ENCODE measurements at places on chromosomes 11 and 22.

DNA sequence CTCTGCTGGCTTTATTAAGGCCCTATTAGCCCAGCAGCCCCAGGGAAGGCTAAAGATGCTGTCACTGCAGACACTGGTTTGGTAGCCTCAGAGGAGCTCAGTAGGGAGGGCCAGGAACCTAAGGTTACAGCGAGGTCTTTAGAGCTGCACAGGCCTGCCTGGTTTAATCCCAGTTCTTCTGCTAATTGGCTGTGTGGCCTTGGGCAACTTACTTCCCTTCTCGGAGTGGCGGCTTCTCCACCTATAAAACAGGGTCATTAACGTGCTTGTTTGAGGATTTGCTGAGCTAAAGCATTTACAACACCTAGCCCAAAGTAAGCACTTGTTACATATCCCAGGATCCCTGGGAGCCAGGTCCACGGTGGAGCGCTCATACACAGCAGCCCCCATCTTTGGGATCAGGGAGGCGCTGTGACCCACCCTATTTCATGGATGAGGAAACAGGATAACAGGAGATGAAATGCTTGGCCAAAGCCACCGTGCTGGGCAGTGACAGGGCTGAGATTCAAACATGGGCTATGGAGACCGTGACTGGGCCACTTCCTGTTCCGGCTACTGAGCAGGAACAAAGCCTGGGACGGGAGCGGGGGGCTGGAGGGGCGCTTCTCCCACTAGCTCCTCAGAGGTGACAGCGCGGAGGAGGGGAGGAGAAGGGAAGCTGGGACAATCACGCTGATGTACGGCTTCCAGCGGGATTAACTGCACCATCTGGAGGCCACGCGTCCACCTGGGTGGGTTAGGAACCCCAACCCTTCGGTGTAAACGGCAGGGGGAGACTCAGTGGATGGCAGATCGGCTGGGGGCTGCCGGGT is 61.5 kb downstream of the IGLL1 start:
- DNase-seq: no peak

- no peak for DNase-seq
Measured at GRCh38 chr11:133216813-133217212, 315.5 kb downstream of the OPCML start.

DNA sequence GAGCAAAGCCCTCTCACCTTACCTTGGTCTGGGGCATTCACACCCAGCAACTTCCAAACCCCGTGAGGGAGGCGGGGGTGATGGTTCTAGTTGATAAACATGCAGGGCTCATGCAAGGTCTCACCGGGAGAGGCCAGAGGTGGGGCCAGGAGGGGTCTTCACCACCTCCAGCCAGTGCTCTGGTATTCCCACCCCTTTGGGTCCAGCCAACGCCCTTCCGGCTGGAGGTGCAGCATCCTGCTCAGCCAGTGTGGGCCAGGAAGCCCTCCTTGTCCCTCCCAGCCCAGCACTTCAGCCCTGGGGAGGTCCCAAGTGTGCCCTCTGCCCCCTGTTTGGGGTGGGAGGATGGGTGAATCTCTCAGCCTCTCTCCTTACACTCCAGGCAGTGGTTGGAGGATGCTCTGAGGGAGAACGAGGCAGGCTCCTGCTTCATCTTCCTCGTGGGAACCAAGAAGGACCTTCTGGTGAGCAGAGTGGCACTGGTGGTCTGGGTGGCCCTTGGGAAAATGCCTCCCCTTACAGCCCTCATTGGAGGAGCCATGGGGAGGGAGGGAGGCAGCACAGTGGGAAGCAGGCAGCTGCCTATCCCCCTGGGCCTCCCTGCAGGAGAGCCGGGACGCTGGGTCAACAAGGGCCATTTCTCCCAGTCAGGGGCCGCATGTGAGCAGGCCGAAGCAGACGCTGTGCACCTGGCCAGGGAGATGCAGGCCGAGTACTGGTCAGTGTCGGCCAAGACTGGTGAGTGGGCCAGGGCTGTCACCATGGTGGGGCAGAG is 13.4 kb downstream of the RAB36 start:
- no peak for DNase-seq

GRCh38 chr11:87394924-87395323 is 357.2 kb downstream of the TMEM135 start:
- DNase-seq: no peak

GRCh38 chr11:27085605-27086004 is 45.0 kb downstream of the BBOX1 start:
- no peak for DNase-seq

DNA sequence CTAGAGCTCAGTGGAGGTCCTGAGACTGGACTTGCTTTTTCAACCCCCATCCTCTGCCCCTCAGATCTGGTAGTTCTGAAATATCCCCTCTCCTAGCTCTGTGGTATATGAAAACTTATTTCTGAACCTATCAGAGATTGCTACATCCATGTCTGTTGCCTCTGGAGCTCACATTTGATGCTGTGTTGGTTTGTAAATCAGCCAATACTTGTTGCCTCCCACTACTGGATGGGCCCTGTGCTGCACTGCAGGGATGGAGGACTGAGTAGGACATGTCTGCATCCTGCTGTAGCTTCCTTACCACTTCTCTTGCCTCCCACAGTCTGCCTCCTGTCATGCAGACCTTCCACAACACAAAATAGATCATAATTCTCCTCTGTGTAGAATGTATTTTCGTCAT is 5.2 kb downstream of the OLFML1 start:
- DNase-seq: no peak

DNA sequence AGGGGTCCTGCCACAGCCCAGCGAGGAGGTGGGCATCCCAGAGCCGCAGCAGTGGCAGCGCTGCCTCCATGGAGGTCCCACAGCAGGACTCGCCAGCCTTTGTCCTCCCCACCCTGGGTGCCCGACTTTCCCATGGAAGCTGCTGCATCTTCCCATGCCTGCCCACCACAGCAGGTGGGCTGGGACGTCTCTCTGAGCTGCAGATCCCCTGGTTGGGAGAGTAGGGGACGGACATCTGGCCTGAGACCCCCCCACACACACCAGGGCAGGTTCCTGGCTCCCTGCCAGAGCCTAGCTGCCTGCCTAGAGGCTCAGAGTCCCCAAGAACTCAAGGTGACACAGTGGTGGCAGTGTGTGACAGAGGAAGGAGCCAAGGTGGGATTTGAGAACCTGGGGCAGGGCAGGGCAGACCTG is 21.5 kb upstream of the PRR5 start:
- no peak for DNase-seq

DNA sequence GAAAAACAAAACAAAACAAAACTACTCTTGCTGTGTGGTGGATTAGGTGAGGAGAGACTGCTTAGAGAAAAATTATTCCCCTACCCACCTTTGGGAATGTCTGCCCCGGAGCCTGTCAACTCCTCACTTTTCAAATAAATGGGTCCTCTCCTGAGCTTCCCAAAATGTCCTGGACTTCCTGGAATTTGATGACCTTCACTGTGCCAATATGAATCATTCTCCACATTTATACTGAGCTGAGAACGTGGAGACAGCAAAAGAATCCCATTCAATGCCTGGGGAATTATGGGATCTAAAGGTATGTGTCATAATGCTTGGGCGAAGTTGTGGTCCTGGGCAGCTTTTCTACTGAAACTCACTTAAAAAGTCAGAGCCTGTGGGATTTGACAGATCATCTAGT is 136.8 kb downstream of the KIF18A start:
- no peak for DNase-seq

DNA sequence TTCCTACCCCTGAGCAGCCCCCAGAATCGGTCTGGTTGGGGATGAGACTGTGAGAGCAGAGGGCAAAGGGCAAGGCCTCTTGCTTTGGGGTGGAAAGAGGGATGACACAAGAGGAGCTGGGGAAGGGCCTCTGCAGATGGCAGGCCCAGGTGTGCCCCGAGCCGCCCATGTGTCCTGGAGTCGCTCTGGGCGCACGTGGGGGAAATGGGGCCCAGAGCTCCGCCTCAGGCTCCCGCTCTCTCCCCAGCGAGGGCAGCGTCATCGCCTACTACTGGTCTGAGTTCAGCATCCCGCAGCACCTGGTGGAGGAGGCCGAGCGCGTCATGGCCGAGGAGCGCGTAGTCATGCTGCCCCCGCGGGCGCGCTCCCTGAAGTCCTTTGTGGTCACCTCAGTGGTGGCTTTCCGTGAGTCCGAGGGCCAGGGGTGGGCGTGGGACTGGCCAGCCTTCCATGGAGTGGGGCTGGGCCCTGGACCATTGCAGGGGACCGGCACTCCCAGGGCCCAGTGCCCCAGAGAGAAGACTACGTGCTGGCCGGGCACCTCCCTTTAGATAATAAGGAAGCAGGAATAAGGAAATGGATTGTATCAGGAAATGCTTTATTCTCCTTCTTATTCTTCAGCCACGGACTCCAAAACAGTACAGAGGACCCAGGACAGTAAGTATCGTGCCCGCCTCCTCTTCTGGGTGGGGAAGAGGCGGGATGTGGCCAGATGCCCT is 30.1 kb downstream of the ST14 start:
- DNase-seq: no peak

DNA sequence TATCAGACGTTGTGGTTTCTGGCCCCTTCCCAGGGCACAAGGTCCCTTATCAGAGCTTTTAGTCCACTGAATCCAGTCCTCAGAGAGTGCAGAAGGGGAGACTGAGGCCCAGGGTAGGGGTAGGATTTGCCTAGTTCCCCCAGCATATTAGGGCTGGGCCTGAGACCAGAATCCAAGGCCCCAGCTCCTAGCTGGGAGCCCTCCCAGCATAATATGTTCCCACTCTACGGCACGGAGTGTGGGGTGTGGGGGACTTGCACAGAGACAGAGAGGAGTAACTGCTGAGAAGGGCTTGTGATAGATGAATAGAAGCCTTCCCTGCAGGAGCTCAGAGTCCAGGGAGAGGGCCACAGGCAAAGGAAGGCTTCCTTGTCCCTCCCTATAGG is 43.8 kb downstream of the NEU3 start:
- DNase-seq: no peak

- no peak for DNase-seq
Measured at GRCh38 chr22:50698546-50698945, 25.9 kb downstream of the SHANK3 start.

- peak; percentile 49 for DNase-seq
Measured at GRCh38 chr11:68855205-68855981, 13.7 kb upstream of the CPT1A start.

DNA sequence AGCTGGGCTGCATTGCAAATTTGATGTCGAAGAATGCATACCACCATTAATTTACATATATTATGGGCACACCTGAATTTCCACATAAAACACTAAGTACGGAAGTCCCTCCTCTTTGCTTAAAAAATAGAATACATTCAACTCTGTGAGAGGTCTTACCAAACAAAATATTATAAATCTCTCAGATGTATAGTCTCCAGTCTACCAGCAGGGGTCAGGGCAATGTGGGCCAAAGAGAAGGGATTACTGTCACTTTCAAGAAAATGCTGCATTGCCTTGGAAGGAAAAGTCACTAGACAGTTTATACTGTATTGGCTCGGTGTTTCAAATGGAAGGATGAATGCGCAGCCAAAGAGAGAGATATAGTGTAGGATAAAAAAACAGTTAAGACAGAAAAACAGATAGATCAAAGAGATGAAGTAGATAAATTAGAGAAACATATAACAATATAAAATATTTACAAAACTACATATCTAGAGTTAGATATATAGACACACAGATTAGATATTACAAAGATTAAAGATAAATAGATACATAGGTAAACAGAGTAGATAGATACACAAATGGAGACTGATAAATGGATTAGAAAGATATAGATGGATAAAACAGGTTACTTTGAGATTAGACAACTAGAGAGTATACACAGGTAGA is 20.9 kb downstream of the SERGEF start:
- no peak for DNase-seq

GRCh38 chr11:90630176-90630575 is 407.3 kb upstream of the CHORDC1 start:
- DNase-seq: no peak

GRCh38 chr11:120696597-120697218 is 185.2 kb downstream of the GRIK4 start:
- no peak for DNase-seq

GRCh38 chr11:1877211-1878136 is 14.2 kb downstream of the PRR33 start:
- peak; percentile 19 for DNase-seq

GRCh38 chr11:130448416-130449309 is at the start of gene ADAMTS15:
ADAMTS15 (plus strand) TSS chr11:130448645; CDS start chr11:130448974, 329 bp downstream.
- no peak for DNase-seq
